H1 (cell line): ENCODE measurements at places on chromosomes 1 and 21.

DNA sequence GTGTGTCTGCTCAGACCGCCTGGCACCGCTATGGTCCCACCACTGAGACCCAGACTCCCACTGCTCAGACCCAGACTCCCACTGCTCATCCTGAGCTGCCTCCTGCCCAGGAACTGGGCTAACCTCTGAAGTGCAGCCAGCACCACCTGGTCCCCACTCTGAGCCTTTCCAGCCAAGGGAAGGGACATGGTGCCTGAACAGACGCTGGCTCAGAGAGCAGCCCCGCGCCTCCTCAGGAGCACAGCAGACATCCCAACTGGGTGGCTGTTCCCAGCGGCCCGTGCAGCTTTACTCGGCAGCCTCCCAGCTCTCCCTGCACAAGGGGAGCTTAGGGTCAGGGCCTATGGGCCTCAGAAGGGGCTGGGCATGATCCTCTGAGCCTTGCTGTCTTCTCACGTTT, 27.8 kb upstream of the CNTN2 start:
- no peak for DNase-seq

DNA sequence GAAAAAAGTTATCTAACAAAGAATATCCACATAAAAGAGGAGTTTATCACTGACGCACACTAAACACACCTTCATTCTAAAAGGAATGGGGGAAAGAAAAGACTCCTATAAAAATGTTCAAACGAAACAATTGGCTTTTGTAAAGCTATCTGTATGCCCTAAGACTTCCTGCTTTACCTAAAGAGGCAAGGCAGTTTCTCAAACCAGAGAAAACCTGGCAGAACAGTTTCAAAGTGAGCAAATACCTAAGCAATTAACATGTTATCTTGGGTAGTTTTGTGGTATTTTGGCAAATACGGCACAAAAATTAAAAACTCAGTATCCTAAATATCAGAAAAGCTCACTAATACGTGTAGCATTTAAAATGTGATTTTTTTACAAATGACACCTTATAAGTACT, 1.9 kb downstream of the PUM1 start:
- DNase-seq: no peak

DNA sequence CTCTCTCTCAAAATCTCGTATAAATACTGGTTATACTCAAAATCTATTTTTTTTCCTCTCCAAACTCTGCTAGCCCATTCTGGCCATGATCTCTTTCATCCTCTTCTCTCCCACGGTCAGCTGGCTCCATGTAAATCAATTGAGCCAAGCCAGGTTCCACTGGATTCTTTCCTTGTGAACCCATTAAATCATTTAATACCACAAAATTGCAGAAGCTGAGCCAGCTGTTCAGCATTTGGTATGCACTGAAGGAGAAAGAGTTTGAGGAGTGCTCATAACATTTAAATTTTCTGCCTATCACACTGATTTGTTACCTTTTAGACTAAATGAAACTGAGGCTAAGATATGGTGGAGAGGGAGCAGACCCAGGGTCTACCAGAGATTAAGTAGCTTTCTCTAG, 29.1 kb upstream of the TADA1 start:
- DNase-seq: no peak

DNA sequence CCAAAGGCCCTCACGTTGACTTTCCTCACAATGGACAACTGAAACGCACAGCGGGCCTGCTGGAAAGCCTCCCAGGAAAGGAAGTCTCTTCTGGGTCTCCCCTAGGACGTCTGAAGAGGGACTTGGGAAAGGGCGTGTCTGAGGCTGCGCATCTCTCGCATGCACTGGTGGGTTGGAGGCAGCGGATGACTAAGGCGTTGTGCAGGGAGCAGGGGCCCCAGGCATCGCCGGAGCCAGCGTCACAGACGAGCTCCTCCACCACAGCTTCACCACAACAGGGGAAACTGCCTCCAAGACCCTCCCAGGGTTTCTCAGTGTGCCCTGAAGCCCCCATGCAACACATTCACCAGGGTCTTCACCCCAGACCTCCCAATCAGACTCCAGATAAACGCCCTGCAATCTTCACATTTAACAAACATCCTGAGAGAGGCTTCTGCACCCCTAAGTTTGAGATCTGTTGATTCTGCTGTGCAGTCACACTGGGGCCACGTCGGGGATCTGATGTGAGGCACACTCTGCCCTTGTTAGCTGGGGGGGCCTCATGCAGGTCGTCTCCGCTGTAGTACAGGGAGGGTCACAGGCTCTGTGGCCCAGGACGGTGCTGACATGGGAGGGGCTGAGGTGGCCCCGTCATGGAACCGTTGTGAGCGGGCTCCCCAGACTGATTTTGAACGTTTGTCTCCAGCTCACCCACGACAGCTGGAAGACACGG, 7.0 kb upstream of the TFF1 start:
- DNase-seq: no peak

- DNase-seq: no peak
Measured at GRCh38 chr1:199780948-199781670, 246.4 kb upstream of the NR5A2 start.
